GM12878 (cell line): ENCODE measurements at places on chromosomes 3 and 15.
A peak's percentile ranks its signal among the peaks of the same experiment; 100 is the strongest.

GRCh38 chr15:101323793-101324523 is 28.9 kb upstream of the SNRPA1 start:
- no peak for DNase-seq

GRCh38 chr15:89177633-89178306 is 43.6 kb downstream of the RLBP1 start:
- DNase-seq = peak; percentile 15

GRCh38 chr3:163971861-163972260 is 1106.4 kb downstream of the SI start:
- no peak for DNase-seq

DNA sequence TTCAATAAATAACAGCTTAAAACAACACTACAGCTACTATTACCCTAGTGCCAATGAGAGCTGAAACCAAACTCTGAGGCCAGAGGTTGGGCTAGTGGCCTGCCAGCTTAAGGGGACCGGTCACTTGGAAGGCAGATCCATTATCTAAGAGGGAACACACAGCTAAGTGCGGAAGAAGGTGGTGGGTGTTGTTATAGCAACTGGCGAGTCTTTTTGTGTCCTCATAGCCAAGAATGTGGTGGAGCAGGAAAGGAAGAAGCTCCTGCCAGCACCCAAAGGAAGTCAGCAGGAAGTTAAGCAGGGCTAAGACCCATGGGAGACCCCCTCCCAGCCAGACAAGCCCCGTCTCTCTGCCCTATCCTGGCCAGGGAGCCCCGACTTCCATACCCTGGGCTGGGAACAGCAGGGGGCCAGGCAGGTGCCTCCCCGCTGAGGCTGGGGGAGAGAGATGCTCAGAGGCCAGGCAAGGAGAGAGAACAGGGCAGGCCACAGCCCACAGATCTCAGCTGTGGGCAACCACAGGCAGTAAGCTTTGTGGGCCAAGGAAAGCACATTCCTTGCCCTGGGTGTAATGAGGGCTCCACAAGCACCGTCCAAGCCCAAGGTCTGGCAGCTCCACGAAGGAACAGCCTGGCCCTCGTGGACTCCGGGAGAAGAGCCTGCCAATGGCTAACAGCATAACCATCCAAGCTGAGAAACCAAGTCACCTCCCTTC is 34.0 kb upstream of the HRH1 start:
- DNase-seq = no peak

DNA sequence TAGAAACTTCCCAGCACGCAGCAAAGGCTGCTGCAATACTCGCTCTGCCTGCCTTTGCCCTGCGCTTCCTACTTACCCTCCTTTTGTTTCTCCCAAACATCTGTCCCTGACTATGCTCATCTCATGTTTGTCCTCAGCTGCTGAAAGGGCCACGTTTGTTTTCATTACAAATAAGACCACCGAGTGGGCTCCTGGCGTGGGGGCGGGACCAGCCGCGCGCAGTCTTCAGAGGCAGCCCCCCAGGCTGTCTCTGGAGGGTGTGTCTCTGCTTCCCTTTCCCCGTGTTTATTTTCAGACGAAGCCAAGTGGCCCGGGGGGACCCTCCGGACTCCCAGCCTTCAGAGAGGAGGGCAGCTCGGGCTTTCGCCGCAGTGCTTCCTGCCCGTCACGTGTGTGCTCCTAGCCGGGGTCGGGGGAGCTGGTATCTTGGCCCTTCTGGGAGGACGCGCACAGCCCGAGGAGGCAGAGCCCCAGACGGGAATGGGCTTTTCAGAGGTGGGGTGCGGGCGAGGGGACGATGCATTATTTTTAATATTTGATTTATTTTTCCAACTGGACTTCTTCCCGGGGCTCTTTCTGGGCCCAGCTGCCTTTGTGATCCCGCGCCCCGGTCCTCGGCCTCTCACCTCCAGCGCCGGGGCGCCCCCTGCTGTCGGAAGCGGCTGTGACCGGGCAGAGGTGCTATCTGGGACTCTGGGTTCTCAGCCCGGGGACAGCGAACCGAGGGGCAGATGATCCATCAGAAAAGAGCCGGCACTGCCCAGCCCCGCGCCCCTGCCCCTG is 70.0 kb upstream of the CGNL1 start:
- DNase-seq = no peak

GRCh38 chr15:90539789-90540188 is 10.1 kb downstream of the CRTC3 start:
- no peak for DNase-seq

DNA sequence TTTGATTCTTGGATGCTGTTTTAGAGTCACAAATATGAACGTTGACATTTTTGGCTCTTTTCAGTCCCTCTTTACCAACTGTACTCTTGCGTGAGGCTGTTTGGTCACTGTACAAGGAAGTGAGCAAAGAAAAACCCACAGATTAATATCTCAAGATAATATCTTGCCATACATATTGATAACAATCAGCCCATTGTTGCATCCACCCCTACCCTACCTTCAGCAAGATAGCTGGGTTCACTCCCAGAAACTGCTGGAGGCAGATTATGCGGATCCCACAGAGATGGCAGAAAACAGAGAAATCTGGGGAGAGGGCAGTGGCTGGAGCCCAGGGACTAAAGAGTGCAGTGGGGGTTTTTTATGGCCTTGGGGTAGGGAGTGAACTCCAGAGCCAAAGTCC is 29.9 kb upstream of the MFSD1 start:
- no peak for DNase-seq

GRCh38 chr3:37887062-37887461 is 25.4 kb downstream of the CTDSPL start:
- DNase-seq = no peak

GRCh38 chr15:74322558-74323180 is 44.8 kb downstream of the CYP11A1 start:
- DNase-seq = no peak

GRCh38 chr3:165748094-165748493 is 89.1 kb downstream of the BCHE start:
- no peak for DNase-seq

GRCh38 chr3:48897460-48898376 is 964 bp downstream of the SLC25A20 start:
- no peak for DNase-seq

DNA sequence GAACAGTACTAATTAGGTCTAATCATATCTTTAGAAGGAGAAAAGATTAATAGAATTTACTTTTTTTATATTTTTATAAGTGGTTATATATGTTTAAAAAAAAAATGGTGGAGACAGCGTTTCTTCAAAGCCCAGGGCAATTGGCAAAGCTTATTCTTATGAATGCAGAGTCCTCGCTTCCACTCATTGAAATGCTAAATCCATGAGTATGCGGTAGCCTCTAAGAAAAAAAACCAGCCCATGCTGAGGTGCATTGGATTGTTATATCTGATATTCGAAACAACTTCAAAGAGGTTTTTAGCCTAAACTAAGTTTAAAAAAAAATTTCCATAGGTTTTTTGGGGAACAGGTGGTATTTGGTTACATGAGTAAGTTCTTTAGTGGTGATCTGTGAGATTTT is 142.8 kb downstream of the GOLIM4 start:
- no peak for DNase-seq

GRCh38 chr3:67601919-67602608 is 52.3 kb downstream of the SUCLG2 start:
- DNase-seq = no peak

GRCh38 chr3:27726240-27726639 is 4.1 kb upstream of the EOMES start:
- no peak for DNase-seq

DNA sequence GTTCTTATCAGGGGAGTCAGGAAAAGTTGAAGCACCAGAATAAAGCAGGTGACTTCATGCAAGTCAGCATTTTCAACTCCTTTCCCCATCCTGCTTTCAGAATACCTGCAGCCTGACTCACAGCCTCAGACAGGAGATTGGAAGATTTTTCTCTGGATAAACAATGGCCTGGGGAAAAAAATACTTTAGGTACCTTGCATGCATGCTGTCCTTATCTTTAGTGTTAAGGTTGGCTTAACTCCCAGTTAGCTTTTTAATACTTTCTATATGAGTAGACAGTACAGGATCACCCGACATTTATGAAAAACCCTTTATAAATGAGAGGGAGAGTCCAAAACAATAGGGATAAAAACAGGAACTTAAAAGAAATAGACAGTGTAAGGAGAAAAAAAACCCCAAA is 53.6 kb downstream of the PAK2 start:
- DNase-seq = no peak
